ENCODE measurements at places on chromosomes 16 and 17. TPM values are rescaled to one million over a fixed set of nuclear protein-coding genes. Genes with fewer than 3 reads are reported as not detected.

DNA sequence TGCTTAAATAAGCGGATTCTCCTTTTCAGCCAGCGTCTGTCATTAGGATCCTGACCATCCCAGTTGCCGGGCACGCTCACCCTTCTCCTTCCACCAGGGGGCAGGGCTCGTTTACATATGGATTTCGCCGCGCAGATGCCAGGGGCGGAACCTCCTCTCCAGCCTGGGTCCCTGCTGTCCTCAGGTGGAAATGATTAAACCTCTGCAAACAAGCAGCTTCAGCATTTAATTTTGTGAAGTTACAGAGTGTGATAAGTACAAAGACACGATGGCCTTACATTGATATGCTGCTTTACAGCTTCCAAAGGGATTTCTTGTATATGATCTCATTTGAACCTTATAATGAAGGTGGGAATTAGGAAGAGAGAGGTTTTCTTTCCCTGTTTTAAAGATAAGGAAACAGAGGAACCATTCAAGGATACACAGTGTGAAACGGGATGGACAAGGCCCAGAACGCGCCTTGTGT is 3.9 kb upstream of the KRT28 start:
- H3K36me3 ChIP-seq: no peaks in the 10 kb centered on the region
- no peak overlapping the region for H3K27ac ChIP-seq
- no peak overlapping the region for H3K4me3 ChIP-seq
- DNase-seq: peak; percentile 55
- H3K27me3 ChIP-seq: peaks cover 37% of the 10 kb centered on the region

DNA sequence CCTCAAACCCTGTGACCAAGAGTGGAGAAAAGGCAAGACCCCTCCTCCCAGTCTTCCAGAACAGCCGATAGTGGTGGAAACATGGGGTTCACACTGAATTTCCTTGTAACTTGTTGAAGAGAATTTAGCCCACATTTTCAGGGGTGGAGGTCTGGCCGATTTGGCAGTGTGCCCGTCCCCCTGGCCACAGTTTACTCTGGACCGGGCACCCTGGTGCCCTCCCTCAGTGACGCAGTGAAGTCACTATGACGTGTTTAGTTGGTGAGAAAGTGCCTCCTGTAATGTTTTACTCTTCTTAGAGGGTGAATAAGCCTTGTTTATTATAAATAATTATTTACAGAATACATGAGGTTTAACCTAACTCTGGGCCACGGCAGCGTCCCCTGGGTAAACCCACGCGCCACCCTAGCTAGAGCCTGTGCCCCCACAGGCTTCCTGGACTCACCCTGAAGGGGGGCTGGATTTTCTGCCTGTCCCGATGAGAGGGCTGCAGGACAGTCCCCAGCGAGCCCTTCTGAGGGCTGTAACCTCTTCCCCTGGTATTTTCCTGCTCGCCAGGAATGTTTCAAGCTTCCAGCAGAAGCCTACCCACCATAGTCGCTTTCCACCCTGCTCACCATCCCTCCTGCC is 316.9 kb downstream of the SEC14L1 start:
- no peaks in the 10 kb centered on the region for H3K27me3 ChIP-seq
- no peaks in the 10 kb centered on the region for H3K36me3 ChIP-seq
- no peak for DNase-seq
- H3K27ac ChIP-seq: peak overlapping the region; percentile 18
- peaks cover 25% of the 10 kb centered on the region for H3K4me1 ChIP-seq
- H3K4me3 ChIP-seq: no peak overlapping the region

C1QTNF1 gene
- 22.6 TPM for total RNA-seq

GRCh38 chr17:5511401-5512225 is 25.2 kb downstream of the MIS12 start:
- H3K4me3 ChIP-seq: no peak overlapping the region
- no peaks in the 10 kb centered on the region for H3K4me1 ChIP-seq
- DNase-seq: no peak
- H3K36me3 ChIP-seq: no peaks in the 10 kb centered on the region
- H3K27me3 ChIP-seq: no peaks in the 10 kb centered on the region

- no peak overlapping the region for H3K27ac ChIP-seq
- no peak overlapping the region for H3K4me3 ChIP-seq
- no peaks in the 10 kb centered on the region for H3K27me3 ChIP-seq
- H3K4me1 ChIP-seq: no peaks in the 10 kb centered on the region
Measured at GRCh38 chr16:83044589-83044988, 417.8 kb downstream of the CDH13 start.

DNA sequence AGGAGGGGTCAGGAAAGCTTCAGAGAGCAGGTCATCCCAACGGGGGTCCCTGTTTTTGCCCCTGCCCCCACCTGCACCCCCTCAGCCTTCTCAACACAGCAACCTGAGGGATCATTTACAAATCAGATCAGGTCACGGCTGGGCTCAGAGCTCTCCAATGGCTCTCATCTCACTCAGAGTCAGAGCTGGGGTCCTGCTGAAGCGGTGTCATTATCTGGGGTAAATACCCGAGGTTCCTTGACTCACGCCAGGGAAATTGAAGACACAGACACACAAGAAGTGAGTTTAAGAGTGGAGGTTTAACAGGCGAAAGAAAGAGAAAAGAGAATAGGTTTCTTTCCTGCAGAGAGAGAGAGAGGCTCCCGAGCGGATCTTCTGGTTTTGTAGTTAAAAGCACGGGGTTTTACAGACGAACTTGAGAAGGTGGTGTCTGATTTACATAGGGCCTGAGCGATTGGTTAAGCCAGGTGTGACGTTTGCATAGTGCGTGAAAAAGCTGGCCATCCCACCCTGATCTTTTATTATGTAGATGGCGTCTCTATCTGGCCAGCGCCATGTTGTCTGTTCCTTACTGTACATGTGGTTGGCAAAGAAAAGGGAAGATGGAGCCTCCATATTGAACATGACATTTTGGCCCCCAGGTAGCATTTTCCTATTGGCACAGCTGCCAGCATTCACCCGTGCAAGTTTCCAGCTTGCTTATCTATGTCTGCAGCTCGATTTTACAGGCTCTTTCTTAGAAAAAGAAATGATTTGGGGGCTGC is 51.4 kb downstream of the WSB1 start:
- H3K36me3 ChIP-seq: no peaks in the 10 kb centered on the region
- DNase-seq: no peak
- H3K4me1 ChIP-seq: peaks cover 16% of the 10 kb centered on the region
- H3K27ac ChIP-seq: no peak overlapping the region
- H3K4me3 ChIP-seq: no peak overlapping the region
- no peaks in the 10 kb centered on the region for H3K27me3 ChIP-seq

- H3K27ac ChIP-seq: no peak overlapping the region
- no peak overlapping the region for H3K4me3 ChIP-seq
- H3K4me1 ChIP-seq: no peaks in the 10 kb centered on the region
- no peaks in the 10 kb centered on the region for H3K36me3 ChIP-seq
- no peak for DNase-seq
Measured at GRCh38 chr16:86377251-86378022, 132.9 kb upstream of the FOXF1 start.

RNPS1 gene
- total RNA-seq: 163 TPM

GPR179 gene
- total RNA-seq: 0.07 TPM

VTN gene
- 3.8 TPM for total RNA-seq

CA4 gene
- total RNA-seq: 7.1 TPM

- no peak for DNase-seq
- H3K36me3 ChIP-seq: no peaks in the 10 kb centered on the region
- H3K27me3 ChIP-seq: no peaks in the 10 kb centered on the region
Measured at GRCh38 chr17:45145035-45145389, 3.3 kb upstream of the HEXIM1 start.

PIP4K2B gene
- 63.9 TPM for total RNA-seq

- peaks cover 8% of the 10 kb centered on the region for H3K4me1 ChIP-seq
- H3K4me3 ChIP-seq: no peak overlapping the region
- H3K27ac ChIP-seq: no peak overlapping the region
Measured at GRCh38 chr16:19559242-19559910, 3.9 kb downstream of the VPS35L start.

- H3K27me3 ChIP-seq: no peaks in the 10 kb centered on the region
- H3K4me3 ChIP-seq: peak overlapping the region; percentile 30
- peaks cover 5% of the 10 kb centered on the region for H3K36me3 ChIP-seq
- H3K4me1 ChIP-seq: peaks cover 42% of the 10 kb centered on the region
Measured at GRCh38 chr16:534135-534534, 6.6 kb downstream of the CAPN15 start.

EME1 gene
- total RNA-seq: not detected

DNA sequence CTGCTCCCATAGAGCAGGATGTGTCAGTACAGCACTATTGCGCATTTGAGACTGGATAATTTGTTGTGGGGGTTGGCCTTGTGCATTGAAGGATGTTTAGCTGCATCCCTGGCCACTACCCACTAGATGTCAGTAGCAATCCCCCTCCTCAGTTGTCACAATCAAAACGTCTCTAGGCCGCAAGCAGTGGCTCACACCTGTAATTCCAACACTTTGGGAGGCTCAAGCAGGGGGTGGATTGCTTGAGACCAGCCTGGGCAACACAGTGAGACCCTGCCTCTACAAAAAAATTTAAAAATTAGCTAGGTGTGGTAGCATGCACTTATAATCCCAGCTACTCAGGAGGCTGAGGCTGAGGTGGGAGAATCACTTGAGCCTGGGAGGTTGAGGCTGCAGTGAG is 48.4 kb downstream of the CENPV start:
- no peaks in the 10 kb centered on the region for H3K27me3 ChIP-seq
- H3K4me1 ChIP-seq: no peaks in the 10 kb centered on the region
- H3K36me3 ChIP-seq: peaks cover 7% of the 10 kb centered on the region
- no peak for DNase-seq
- H3K27ac ChIP-seq: no peak overlapping the region
- H3K4me3 ChIP-seq: no peak overlapping the region

GRN gene
- 64.2 TPM for total RNA-seq

KRTAP9-2 gene
- total RNA-seq: not detected

VAT1L gene
- total RNA-seq: not detected

GRCh38 chr17:57685499-57686132 is 59.5 kb downstream of the CCDC182 start:
- no peaks in the 10 kb centered on the region for H3K36me3 ChIP-seq
- no peaks in the 10 kb centered on the region for H3K27me3 ChIP-seq
- no peak overlapping the region for H3K4me3 ChIP-seq
- no peaks in the 10 kb centered on the region for H3K4me1 ChIP-seq
- DNase-seq: no peak

SDR42E1 gene
- total RNA-seq: 0.02 TPM

DNA sequence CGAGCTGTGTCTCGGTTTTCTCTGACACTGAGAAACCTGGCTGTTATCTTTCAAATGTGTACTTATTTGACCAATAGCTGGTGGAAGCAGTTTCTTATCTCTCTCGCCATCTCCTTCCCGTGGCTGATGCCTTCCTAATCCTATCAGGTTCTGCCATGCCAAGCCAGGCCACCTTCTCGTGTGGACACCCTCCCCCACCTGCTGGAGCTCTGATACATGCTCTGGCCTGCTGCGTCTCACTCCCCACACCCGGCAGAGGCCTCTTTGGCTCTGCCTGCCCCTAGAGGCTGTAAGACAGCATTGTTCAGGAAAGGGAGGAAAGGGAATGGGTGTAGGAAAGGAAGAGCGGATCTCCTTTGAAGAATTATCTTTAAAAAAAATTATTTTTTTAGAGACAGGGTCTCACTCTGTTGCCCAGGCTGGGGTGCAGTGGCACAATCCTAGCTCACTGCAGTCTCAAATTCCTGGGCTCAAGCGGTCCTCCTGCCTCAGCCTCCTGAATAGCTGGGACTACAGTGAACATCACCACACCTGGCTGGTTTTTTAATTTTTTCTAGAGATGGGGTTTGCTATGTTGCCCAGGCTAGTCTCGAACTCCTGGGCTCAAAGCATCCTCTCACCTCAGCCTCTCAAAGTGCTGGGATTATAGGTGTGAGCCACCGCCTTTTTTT is 7.5 kb upstream of the ARMC5 start:
- peak overlapping the region; percentile 99 for H3K27ac ChIP-seq
- no peaks in the 10 kb centered on the region for H3K27me3 ChIP-seq
- DNase-seq: no peak
- H3K4me3 ChIP-seq: no peak overlapping the region

ITGAX gene
- 0.91 TPM for total RNA-seq

DNA sequence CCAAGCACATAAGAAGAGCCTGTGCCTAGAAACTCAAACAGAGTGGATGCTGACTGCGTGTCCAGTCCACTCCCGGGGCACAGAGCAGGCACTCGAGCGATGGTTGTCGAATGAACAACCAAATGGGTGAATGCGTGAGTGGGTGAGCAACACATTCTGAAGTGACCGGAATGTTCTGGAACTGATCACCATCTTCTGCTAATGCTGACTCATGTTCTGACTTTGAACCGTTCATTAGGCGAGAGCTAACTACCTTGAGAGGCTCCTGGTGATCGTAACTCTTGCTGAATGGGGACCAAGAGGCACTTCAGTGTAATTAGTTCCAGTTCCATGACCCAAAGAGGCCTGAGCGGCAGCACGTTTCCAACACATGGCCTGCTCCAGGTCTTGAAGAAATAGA is 37.9 kb downstream of the IRF8 start:
- H3K27ac ChIP-seq: no peak overlapping the region
- no peaks in the 10 kb centered on the region for H3K4me1 ChIP-seq
- H3K36me3 ChIP-seq: no peaks in the 10 kb centered on the region
- H3K4me3 ChIP-seq: no peak overlapping the region
- no peak for DNase-seq
- H3K27me3 ChIP-seq: no peaks in the 10 kb centered on the region

GRCh38 chr17:66240630-66241029 is 11.4 kb upstream of the APOH start:
- H3K27ac ChIP-seq: no peak overlapping the region
- H3K4me1 ChIP-seq: no peaks in the 10 kb centered on the region
- H3K4me3 ChIP-seq: no peak overlapping the region
- H3K36me3 ChIP-seq: no peaks in the 10 kb centered on the region
- no peaks in the 10 kb centered on the region for H3K27me3 ChIP-seq

- DNase-seq: no peak
- H3K27ac ChIP-seq: no peak overlapping the region
- H3K36me3 ChIP-seq: no peaks in the 10 kb centered on the region
- H3K27me3 ChIP-seq: no peaks in the 10 kb centered on the region
- H3K4me3 ChIP-seq: no peak overlapping the region
Measured at GRCh38 chr16:10594312-10594950, 14.0 kb upstream of the EMP2 start.

KCNG4 gene
- total RNA-seq: not detected

All from gastrocnemius medialis (tissue), 4 donors.